ENCODE measurements at places on chromosomes 4 and X.

DNA sequence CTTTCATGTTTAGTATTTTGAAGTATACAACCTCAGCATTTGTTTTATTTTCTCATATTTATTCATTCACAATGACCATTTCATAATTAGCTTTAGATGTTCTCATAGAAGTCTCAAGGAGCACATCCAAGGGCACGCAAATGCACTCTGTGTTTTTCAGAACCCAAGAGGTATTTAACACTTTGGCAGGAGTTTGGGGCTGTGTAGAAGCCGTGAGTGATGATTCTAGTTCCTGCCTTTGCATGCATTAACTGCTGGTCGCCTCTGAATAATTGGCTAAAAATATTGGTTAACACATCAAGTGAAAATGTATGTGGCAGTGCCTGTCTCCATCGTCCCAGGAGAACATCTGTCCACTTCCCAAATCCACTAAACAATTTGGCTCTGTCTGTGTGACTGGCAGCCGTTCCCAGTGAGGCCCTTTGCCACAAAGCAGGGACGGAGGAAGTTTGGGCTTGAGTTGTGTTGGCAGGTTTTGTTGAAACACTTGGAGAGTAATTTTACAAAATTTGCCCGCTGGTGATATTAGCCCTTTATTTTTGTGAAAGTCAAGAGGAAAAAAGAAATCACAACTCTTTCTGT lies 730.7 kb upstream of the SLIT2 start:
- no peak for DNase-seq

DNA sequence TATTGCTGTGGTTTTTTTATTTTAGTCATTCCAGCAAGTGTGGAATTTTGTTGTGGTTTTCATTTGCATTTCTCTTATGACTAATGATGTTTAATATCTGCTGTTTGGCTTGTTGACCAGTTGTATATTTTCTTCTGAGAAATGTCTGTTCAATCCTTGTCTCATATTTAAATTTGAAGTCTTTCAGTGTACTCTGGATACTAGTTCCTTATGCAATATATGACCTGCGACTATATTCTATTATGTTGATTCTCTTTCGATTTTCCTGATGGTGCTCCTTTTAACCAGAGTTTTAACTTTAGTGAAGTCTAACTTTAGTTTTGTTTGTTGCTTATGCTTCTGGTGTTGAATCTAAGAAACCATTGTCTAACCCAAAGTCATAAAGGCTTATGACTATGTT lies 1528.0 kb downstream of the TECRL start:
- no peak for DNase-seq

- DNase-seq: no peak
These were observed 68.7 kb downstream of the CRMP1 start for GRCh38 chr4:5824227-5824626.

GRCh38 chrX:39897741-39898097 lies 200.0 kb downstream of the BCOR start:
- DNase-seq: no peak

DNA sequence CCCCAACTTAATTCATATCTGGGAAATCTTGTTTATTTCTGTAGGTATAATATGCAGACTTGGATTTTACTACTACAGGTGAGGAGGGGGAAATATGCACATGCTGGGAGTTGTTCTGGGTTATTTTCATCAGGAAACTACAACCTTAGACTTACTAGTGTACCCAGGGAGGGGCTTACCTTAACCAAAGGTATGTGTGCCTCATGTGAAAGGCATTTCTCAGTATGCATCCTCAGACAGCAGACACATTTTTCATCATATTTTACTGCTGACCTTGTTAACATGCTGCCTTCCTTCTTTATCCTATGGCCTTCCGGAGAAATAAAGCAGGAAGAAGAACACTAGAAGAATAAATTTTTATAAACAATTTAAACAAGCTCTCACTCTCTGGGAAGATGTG lies 214.9 kb downstream of the SPANXN4 start:
- DNase-seq: no peak

DNA sequence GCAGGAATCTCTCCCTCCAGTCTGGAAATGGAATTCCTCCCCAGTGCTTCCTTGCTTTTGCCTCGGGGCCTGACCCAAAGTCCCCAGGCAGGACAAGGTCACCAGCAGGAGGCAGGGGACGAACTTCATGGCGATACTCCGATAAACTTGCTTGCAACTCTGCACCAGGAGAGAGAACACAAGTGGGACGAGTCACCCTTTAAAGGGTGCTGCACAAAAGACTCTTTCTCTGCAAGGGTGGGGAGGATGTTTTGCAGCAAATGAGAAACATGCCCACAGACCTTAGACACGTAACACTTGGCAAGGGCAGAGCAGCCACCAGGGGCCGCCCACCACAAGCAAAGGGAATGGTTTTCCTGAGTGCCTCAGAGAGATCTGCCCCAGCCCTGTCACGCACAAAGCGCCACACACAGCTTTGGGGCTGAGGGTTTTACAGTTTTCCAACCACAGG lies at the start of gene FGFBP2:
Gene FGFBP2 (minus strand): TSS at position 175 of the 451 bp plus-strand sequence. CDS start 46 bp downstream, at position 129.
- peak; percentile 83 for DNase-seq

DNA sequence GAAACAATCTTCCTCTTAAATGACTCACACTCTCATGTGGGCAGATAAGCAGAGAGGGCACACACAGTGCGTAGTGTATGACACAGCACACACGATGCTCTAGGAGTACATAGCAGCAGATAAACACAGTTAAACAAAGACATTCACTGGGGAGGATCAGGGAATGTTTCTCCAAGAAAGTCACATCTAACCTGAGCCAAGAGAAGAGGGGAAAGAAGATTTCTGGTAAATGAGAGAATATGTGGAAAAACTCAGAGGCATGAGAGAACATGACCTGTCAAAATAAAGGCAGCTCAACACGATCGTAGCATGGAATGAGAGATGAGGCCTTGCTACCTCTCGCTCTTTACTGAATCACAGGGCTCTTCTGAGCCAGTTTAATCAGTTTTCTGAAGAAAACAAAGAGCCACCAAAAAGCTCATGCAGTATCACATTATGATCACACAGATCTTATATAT lies 251.0 kb downstream of the ANK2 start:
- no peak for DNase-seq

- no peak for DNase-seq
These were observed 847.7 kb upstream of the INTU start for GRCh38 chr4:126784966-126785580.

DNA sequence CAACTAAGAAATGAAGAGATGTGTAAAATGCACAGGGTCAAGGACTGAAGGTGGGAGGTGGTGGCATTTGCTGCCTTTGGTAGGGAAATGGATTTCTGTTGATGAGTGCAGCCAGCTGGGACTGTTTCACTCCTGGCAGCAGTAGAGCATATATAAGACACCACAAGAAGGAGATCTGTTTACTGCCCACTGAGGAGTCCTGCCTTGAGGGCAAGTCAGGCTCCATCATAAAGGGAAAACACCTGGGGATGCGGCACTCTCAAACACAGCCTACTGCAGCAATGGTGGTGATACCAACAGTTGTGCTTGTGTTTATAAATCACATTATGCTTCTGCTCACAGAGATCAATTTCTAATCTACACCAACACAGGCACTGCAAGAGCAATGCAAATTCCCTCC lies 222.1 kb downstream of the TACR3 start:
- DNase-seq: no peak

GRCh38 chrX:17580539-17581152 lies 156.6 kb upstream of the SCML1 start:
- no peak for DNase-seq

- DNase-seq: no peak
These were observed 94.6 kb downstream of the UBE2K start for GRCh38 chr4:39792529-39792928.

- no peak for DNase-seq
These were observed 161.2 kb upstream of the SPRY1 start for GRCh38 chr4:123235431-123235830.

DNA sequence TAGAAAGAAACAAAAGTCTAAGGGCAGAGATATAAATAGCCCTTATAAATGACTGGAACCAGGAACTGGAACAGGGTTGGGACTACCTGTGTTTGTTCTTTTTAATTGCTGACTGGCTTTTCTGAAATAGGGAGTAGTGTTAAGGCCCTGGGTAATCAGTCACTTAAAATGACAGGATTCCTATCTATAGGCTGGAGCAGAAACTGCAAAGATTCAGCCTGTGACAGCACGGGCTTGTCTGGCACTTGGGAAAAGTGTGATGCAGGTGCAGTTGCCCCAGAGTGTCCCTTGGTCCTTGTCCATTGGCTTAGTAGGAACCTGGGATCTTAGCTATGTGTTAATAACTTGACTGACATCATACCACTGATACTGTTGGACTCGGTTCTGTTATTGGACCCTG lies 14.7 kb upstream of the PLAC8 start:
- no peak for DNase-seq

GRCh38 chr4:27360790-27361267 lies 500.2 kb downstream of the STIM2 start:
- no peak for DNase-seq

DNA sequence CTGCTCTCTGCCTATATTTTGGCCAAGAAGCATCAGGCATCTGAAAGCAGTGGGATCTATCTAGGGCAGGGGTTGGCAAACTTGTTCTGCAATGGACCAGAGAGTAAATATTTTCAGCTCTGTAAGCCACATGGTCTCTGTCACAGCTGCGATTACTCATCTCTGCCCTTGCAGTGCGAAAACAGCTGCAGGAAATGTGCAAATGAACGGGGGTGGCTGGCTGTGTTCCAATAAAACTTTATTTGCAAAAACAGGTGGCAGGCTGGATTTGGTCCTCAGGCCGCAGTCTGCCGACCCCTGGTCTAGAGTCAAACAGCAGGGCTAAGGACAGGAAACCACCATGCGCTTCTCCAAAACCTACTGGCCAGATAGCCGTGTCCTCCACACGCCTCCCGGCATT lies 48.6 kb downstream of the ACOX3 start:
- no peak for DNase-seq

- DNase-seq: no peak
These were observed at the start of gene NXF3 for GRCh38 chrX:103092942-103093341. TSS of gene NXF3 (minus strand) at chrX:103093143. CDS start at chrX:103093023, 120 bp downstream.

- DNase-seq: no peak
These were observed 16.8 kb downstream of the BANK1 start for GRCh38 chr4:101807351-101807750.

DNA sequence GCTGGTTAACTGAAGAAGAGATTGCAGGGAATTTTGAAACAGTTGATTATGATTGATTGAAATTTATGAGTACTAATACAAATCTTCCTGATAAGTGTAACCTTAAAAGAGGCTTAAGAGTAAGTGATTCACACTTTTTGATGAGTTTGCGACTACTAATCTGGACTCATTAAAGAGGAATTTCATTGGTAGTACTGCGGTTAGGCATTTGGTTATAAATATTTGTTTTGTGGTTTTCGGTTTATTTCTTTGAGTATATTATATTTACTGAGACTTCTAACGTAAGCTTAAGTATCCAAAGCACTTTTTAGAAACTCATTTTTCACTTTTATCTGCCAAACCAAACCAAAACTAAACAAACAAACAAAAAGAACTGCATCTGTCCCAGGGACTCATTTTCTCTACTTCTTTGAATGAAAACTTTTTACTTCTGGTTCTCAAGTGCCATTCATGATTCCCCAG lies 20.7 kb downstream of the SLIT2 start:
- no peak for DNase-seq

- DNase-seq: no peak
These were observed 24.0 kb downstream of the INTS6L start for GRCh38 chrX:135544338-135544948.

DNA sequence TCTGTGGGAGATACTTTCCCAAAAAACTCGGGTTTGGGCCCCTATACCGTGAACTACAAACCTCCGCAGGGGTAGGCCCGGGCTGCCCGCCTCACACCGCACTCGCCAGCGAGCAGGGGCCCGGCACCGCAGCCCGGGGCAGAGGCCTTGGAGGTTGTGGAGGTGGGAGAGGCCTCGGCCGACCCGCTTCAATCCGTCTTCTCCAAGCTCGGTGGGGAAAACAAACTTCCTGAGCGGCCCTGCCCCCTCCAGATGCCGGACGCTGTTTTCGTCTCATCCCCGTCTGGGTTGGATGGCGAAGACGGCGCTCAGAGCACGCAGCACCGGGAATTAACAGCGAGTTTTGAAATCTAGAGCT lies 442 bp upstream of the MCUB start:
- peak; percentile 51 for DNase-seq

- no peak for DNase-seq
These were observed 15.2 kb downstream of the USP53 start for GRCh38 chr4:119227690-119228089.

DNA sequence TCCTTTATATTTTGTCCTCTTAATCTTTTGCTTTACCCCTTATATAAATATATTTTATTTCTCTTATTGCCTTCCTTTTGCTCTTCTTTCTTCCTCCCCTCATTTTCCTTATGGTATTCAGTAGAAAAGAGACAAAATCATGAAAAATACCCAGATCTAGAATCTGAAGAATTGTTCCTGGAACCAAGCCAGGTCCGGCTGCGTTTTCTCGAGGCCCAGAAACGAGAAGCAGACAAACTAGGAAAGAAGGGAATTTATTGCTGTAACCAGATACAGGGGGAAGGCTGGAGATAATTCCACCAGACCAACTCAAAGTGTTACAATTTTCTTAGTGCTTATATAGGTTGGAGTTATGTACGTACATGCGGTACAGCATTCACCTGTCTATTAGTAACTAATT lies 328.7 kb downstream of the GABRG1 start:
- no peak for DNase-seq

DNA sequence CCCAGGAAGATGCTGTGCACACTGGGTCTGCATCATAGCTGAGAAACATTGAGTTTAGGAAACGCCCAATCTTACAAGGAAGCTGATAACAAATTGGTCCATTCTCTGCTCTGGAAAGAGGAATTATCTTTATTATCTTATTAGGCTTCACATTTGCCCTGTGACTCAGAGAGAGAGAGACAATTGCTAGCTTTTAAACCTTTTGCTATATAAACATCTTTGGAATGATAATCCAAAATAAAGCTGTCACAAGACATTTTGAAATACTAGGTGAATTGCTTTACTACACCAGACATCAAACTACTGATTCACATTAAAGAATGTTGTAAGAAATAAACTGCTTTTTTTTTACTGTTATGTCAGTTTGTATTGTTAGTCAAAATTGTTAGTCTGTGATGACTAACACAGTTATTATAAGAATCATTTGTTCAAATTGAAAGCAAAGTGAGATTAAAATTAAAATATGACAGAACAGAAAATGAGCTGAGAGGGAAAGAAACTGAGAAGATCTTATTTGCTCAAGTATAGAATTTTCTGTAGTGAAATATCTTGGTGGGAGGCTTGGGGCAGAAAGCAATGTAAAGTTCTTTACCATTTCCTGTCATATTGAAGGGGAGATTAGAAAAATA lies 765.4 kb upstream of the PCDH10 start:
- no peak for DNase-seq

- DNase-seq: no peak
These were observed 33.3 kb upstream of the TLL1 start for GRCh38 chr4:165839615-165840333.

GRCh38 chrX:110013968-110014367 lies 11.1 kb downstream of the TMEM164 start:
- no peak for DNase-seq

GRCh38 chr4:40722576-40723161 lies 27.1 kb upstream of the NSUN7 start:
- no peak for DNase-seq

- no peak for DNase-seq
These were observed 1.3 kb downstream of the SCRG1 start for GRCh38 chr4:173397604-173398003.

GRCh38 chr4:111360906-111361305 lies 738.0 kb upstream of the PITX2 start:
- DNase-seq: no peak

- no peak for DNase-seq
These were observed 193.5 kb downstream of the MAD2L1 start for GRCh38 chr4:119873132-119873531.

- DNase-seq: no peak
These were observed 141.3 kb downstream of the CPE start for GRCh38 chr4:165520086-165520485.

Measured in activated naive CD8-positive, alpha-beta T cell treated with anti-CD3 and anti-CD28 coated beads for 36 hours (primary cell).